T-cell (primary cell): ENCODE measurements at places on chromosomes 1 and 21.

DNA sequence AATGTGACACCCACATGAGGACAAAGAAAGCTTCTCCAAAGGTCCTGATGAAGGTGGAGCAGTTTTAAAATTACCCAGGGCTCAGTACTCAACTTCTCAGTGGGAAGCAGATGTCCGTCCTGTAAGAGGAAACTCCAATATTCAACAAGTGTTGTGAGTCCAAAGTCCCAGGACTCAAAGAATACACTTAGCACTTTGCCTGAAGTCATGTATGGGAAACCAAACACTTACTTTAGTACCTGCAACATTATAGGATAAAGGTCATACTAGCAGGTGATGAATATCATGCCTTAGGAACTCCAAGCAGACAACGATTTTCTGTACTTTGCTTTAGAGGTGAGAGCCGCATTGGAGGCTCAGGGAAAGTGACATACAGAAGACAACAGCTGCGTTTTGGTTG, 37.2 kb upstream of the ST6GALNAC3 start:
- DNase-seq = no peak

GRCh38 chr21:15088488-15088887, 23.7 kb upstream of the NRIP1 start:
- no peak for DNase-seq

DNA sequence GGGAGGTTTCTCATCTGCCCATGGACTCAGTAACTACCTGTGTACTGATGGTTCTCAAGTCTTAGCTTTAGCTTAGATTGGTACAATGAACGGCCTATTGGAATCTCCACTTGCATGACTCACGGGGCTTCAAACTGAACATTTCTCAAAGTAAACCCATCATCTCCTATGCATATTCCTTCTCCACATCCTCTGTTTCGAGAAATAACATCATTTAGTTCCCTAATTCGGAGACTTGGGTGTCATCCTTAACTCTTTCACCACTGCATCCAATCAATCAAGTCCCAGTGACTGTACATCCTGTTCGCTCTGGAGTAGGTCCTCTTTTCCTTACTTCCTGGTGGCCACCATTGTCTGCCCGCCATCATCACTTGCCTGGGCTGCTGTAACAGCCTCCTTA, 55.8 kb downstream of the LGR6 start:
- no peak for DNase-seq

- DNase-seq = no peak
Measured at GRCh38 chr1:89489047-89489729, 35.4 kb upstream of the LRRC8B start.
